Stimulated activated CD8-positive, alpha-beta memory T cell treated with anti-CD3 and anti-CD28 coated beads, Interleukin-12 subunit alpha, Interleukin-12 subunit beta, amount 100 ng/mL, for 4 hours (primary cell): ENCODE measurements at places on chromosomes 12 and 14.

DNA sequence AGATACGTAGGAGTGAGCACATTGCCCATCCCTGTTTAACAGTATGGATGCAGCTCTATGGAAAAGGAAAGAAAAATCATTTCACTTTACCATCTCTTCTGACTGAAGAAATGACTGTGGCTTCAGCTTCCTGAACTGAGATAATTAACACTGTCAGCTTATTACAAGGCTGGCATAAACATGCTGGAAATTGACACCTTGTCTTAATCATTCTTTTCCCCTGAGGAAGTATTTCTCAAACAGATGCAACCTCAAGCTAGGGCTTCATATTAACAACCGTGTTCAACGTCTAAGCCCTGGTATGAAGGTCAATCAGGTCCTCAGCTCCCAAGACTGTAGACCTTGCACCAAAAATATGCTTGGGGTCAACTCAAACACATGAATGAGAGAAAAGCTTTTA is 25.0 kb downstream of the RERG start:
- no peak for DNase-seq

GRCh38 chr14:33569821-33570687 is 380.8 kb downstream of the EGLN3 start:
- no peak for DNase-seq

- no peak for DNase-seq
Measured at GRCh38 chr12:97601934-97602720, 139.5 kb downstream of the RMST start.

GRCh38 chr14:58239244-58240195 is 5.1 kb upstream of the PSMA3 start:
- peak; percentile 62 for DNase-seq

DNA sequence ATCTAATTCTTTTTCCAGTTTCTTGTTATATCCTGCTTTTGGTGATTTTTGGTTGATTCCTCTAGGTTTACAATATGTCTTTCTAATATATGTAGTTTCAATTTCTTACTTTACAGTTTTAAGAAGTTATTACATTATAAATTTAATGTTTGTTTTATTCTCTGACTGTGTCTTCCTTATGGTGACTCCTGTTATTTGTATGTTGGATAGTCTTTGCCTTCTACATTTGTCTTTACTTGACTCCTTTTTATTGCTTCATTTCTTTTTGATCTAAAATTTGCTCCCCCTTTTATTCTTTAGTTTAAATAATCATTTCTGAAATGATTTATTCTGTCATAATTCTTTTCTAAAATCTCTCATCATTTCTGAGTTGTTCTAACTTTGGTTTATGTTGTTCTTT is 125.8 kb downstream of the CCDC91 start:
- no peak for DNase-seq

DNA sequence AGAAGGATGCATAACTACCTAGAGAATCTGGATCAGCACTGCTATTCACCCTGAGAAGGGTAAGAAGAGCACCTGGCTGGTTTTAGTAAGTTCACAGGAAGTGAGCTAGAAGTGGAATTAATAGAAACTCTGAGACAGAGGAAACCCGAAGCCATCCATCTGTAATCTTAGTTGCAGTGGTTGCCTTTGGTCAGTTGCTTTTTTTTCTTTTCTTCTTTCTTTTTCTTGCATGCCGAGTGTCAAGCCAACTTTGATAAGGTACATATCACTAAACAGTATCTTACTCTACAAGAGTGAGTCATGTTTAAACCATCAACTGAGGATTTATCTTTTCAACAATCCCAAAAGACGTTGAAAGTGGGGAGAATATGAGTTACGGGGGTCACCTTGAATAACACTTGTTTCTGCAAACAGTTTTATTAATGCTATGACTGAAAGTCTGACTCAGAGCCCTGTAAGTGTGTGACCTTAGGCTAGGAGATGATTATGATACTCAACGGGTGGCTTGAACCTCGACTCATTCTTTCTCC is 26.7 kb downstream of the C12orf75 start:
- no peak for DNase-seq

DNA sequence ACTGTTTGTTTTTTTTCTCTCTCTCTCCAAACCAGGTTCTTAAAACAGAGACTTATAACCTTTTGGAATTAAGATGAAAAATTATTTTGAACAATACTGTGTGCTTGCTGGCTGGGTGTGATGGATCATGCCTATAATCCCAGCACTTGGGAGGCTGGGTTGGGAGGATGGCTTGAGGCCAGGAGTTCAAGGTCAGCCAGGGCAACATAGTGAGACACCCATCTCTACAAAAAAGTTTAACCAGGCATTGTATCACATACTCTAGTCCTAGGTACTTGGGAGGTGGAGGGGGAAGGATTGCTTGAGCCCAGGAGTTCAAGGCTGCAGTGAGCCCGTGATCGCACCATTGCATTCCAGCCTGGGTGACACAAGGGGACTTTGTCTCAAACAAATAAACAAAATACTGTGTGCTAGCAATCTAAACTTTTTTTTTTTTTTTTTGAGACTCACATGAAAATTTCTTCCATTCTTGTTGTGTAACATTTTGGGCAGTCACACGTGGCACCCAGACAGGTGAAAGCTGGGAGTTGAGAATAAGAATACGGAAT is 379.6 kb downstream of the ETNK1 start:
- DNase-seq, result no peak

GRCh38 chr12:3454780-3455179 is 36.2 kb upstream of the PRMT8 start:
- no peak for DNase-seq

GRCh38 chr12:6823182-6824084 is 1.8 kb downstream of the GPR162 start:
- no peak for DNase-seq
